ENCODE measurements at places on chromosomes 3 and 15.

DNA sequence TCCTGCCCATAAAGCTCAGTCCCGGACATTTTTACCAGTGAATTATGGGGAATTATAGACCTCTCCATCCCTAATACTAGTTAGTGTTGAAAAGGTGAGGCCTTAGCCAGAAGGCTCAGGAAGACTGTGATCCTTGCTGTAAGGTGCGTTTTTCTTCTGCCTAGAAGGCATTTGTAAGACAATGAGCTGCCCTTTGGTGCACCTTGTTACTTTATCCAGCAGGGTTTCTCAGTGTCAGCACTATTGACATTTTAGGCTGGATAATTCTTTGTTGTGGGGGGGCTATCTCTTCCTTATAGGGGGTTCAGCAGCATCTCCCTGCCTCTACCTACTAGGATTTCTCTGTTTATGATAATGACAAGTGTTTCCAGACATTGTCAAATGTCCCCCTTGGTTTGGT lies 108.1 kb upstream of the ABHD17C start:
- no peak for DNase-seq

DNA sequence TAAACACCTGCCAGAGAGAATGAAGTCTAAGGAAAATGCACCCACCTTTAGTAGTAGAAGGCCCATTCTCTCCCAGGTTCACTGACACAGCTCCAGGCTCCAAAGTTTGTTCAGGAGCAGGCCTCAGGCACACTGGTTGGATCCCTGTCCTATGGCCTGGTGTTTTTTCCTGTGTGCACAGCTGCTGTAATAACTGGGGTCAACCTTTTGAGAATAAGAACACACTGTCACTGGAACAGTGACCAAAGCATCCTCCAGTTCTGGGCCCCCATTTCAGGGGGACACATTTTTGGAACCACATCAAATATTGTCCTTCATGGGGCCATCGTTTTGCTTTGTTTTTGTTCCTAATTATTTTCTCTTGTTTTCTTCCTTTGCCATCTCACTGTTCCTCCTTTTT lies 95.8 kb downstream of the ARNT2 start:
- DNase-seq = no peak

- no peak for DNase-seq
Observed at GRCh38 chr3:37071921-37072320, 78.6 kb downstream of the MLH1 start.

GRCh38 chr3:195868336-195868865 lies 40.0 kb downstream of the TNK2 start:
- no peak for DNase-seq

DNA sequence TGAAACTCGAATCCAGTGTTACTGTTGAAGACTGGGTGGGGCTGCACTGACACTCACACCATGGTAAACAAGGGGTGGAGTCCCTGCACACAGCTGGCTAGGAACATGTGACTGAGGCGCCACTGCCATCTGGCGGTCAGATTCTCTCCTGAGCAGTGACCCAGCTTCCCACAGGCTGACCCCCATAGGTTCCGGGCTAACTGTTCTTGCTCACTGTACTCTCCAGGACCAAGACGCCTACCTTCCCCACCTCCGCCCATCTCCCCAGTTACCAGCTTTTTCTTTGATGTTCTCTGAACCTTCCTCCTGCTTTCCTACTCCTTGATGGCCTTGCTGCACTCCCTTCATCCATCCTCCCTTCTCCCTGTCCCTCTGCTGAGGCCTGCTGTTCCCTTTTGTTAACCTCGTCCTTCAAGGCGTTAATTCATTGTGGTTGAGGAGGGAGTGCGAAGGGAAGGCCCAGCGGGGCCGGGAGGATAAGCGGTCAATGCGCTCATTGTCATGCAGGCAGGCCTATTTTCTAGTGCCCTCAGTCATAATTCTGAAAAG lies 115.2 kb downstream of the ATP8B4 start:
- DNase-seq = peak; percentile 40

- DNase-seq = no peak
Observed at GRCh38 chr3:63042833-63043232, 167.6 kb upstream of the CADPS start.

- DNase-seq = no peak
Observed at GRCh38 chr3:187587076-187587475, 83.1 kb downstream of the SST start.

Measured in NCI-H524 treated with DMSO at 0.1 percent for 48 hours (cell line).